ENCODE measurements at places on chromosomes 6 and 20. TPM values are rescaled to one million over a fixed set of nuclear protein-coding genes. Genes with fewer than 3 reads are reported as not detected.

DNA sequence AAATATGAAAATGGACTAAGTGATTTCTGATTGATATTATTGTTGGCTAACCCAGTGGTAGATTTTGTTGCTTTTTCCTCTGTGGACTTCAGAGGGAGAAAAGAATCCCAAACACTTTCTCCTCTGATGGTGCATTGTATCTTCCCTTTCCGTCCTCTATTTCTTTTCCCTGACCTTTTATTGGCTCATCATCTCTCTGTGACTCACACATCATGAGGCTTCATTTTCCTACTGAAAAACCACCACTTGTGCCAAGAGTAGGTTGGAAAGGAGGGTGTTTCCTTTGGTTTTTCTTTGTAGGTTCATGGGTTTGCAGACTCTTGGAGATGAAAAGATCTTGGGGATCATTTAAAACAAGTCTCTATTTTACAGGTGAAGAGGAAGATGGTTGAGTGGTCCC is 311.7 kb upstream of the JAG1 start:
- H3K27me3 ChIP-seq, result no peaks in the 10 kb centered on the region
- no peak overlapping the region for H3K4me3 ChIP-seq
- H3K36me3 ChIP-seq, result no peaks in the 10 kb centered on the region

- no peak overlapping the region for H3K4me3 ChIP-seq
- no peak overlapping the region for H3K27ac ChIP-seq
- H3K27me3 ChIP-seq, result no peaks in the 10 kb centered on the region
- DNase-seq, result no peak
These were observed 590.9 kb upstream of the NRSN1 start for GRCh38 chr6:23535101-23535500.

DNA sequence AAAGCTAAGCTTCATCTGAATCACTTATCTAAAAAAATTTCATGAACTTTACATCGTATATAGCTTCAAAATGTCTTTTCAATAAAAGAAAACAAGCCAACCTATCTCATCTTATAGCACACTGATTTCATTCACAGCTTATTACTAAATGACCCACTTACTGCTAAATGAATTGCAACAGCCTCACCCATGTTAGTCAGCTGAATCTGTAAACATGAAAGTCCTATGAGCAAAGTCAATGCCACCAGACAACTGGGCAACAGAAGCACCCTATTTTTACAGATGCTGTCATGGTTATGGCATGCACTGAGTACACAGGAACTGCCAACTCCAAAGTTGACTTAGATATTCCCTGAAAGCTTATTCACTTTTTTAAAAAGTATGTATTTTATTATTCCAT is 41.2 kb upstream of the DST start:
- DNase-seq, result peak; percentile 93
- H3K4me1 ChIP-seq, result peaks cover 15% of the 10 kb centered on the region
- H3K27me3 ChIP-seq, result no peaks in the 10 kb centered on the region
- no peak overlapping the region for H3K4me3 ChIP-seq
- H3K27ac ChIP-seq, result no peak overlapping the region

DNA sequence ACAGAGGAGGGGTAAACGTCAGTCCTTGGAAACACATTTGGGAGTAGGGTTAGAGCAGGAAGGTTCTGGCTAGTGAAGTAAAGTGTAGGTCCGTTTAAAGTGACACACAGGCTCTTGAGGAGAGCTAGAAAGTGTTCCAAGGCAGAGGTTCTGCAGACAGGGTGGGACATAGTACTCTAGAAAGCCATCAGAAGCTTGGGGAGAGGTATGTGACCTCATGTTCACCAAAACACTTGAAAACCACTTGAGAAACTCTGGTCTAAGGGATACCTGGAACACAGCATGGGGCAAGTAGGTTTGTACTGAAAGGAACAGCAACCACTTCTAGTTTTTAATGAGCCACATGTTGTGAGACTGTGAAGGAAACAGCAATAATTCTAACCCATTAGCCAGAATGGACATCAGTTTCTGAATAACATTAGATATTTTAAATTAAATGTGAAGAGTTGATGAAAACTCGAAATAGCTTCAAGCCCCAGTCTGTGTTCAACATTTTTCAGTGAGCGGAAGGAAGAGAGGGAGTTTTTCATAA is 49.0 kb downstream of the SOBP start:
- no peak for DNase-seq
- no peaks in the 10 kb centered on the region for H3K27me3 ChIP-seq
- no peak overlapping the region for H3K4me3 ChIP-seq
- no peak overlapping the region for H3K27ac ChIP-seq
- H3K36me3 ChIP-seq, result no peaks in the 10 kb centered on the region

Gene TRIM26
- 22.6 TPM for total RNA-seq

Gene LHFPL5
- total RNA-seq, result not detected

Gene HLA-DRB5
- not detected for total RNA-seq

Gene TFAP2A
- 0.72 TPM for total RNA-seq

Gene SPAG4
- total RNA-seq, result 1.9 TPM
